ENCODE measurements at places on chromosomes 3 and 15.

DNA sequence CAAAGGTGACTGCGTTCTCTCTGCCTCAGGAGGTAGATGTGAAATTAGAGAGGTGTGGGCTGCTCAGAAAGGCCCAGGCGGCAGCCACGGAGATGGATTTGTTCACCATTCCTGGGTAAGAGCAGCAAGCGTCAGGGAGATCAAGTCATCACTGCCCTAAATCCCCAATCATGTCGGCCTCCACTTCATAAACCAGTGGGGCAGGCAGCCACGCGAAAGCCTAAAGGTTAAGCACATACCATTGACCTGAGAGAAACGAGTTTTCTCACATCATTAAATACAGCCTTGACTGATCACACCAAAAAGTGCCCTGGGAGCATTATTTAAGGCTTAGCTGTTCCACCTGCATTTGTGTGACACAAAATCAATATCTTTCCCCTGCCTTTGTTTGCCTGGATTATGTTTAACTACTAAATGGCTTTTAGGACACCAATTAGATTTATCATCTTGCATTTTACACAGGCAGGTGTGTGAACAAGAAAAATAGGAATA is 50.7 kb upstream of the FOXB1 start:
- no peak for DNase-seq

GRCh38 chr3:107307205-107307604 is 70.0 kb upstream of the CCDC54 start:
- DNase-seq: no peak

DNA sequence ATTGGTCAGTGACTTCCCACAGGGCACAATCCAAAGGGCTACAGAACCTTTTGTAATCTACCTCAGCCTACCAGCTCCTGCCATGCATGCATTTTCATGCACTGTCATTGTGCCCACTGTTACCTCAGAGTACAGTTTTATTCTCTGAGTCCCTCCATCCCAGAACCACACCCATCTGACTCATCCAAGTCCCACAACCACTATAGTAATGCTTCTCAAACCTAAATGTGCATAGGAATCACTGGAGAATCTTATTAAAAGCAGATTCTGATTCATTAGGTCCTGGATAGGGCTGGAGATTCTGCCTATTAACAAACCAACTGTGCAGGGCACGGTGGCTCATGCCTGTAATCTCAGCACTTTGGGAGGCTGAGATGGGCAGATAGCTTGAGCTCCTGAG is 3.7 kb upstream of the B3GALNT1 start:
- DNase-seq: no peak

DNA sequence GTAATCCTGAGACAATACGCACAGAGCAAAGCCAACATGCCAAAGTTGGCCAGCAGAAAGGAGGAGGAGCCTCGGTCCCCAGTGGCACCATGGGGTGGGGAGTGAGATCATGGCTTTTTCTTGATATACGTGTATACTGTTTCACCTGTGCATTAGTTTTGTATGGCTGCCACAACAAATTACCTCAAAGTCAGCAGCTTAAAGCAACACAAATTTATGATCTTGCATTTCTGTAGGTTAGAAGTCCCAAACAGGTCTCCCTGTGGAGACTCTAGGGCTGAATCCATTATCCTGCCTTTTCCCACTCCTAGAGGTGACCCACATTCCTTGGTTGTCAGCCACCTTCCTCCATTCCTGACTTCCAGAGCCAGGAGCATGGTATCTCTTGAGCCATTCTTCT is 176.9 kb upstream of the NSMCE3 start:
- DNase-seq: no peak

DNA sequence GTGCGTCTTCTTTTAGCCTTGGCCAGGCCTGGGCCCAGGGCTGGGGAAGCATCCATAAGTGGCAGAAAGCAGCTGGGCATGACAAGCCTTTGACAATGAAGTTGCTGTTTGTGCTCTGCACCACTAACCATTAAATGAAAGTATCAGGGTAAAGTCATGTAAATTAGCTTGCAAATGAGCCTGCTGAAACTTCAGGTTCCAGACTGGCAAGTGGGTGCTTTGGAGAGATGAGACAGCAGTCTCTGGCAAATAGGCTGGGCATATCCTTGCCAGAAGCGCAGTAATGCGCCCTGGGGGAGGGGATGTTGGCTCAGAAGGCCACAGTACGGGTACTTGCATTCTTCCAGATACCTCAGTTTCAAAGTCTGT is 40.7 kb downstream of the RAB6B start:
- DNase-seq: no peak

DNA sequence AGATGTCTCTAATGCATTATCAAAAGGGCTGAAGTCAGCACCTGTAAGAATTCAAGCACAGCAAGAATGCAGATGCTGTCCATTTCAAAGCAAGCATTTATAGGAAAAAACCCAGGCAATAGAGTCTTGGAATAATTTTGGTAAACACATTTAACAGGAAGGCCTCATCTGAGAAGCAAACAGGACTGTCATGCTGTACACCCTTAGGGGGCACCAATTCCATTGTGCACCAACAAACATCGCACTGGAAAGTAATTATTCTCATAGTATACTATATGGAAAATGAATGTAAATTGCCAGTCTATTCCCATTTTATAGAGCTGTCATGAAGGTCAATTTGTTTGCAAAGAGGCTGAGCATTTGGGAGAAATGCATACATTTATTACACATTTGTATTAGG is 247.3 kb upstream of the SUCLG2 start:
- DNase-seq: no peak

DNA sequence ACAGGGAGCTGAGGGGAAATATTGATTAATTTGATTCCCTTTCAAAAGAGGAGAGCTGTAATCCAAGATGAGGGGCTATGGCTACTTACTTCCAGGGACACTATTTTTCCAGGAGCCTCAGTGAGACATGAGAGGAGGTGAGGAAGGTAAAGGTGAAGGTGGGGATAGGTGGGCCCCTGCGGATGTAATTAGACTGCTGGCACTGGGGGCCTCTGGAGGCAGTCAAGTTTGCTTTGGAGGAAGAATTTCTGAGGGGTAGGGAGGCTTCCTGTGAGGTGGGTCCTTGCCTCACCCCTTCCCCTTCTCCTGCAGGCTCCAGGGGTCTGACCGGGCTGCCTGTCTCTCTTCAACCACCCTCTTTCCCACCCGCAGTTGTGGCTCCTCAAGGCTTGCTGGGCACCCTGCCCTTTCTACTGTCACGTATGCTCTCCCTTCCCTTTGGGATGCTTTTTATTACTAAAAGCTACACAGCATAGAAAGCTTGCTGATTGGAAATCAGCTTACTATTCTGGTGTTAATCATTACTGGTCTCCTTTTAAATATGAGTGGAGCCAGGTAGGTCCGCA is 22.5 kb downstream of the GASK1A start:
- DNase-seq: no peak

GRCh38 chr15:28005004-28005527 is 94.0 kb downstream of the OCA2 start:
- no peak for DNase-seq

DNA sequence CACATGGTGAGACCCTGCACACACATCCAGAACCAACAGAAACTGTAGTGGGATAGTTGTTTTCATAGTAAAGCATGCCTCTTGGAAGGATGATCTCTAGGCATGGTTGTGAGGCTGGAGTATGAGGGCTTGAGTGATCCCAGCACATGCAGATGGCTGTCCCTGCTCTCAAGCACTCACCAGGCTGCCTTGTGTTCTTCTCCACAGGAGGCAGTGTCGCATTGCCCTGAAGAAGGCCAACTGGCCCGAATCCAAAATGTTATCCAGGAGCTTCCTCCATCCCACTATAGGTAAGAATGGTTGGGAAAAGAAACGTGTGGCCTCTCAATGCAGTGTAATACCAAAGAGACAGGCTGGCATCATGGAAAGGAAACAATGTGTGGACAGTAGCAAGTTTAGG is 82.7 kb downstream of the TMEM39A start:
- no peak for DNase-seq

DNA sequence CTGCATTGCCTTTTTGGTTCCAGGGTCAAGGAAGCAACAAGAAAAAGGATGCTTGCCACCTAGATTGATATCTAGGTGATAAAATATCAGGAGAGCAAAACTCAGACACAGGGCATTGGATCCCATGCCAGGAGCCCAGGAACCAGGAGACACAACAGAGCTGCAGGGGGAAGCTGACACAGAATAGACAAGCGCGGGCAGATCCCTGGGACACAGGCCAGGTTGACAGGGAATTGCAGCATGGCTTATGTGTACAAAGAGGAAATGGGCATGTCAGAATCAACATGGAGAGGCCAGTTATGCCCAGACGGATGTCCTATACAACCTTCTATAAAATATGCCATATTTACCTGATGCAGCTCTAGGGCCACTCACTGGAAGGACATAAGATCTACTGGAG is 84.2 kb downstream of the SEMA6D start:
- DNase-seq: no peak

GRCh38 chr3:153767601-153768560 is 353.3 kb upstream of the ARHGEF26 start:
- DNase-seq: no peak

DNA sequence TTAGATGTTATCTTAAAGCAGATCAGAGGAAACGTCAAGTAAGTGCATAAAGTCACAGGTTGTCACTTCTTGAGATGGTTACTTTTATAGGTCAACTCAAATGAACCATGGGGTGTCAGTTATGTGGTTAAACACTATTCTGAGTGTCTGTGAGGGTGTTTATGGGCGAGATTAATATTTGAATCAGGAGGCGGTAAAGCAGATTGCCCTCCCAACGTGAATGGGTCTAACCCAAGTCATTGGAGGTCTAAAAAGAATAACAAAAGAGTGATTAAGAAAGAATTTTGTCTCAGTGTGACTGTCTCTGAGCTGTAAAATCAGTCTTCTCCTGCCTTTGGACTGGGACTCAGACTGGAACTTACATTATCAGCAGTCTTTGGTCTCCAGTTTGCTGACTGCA is 977.5 kb downstream of the NAALADL2 start:
- no peak for DNase-seq

DNA sequence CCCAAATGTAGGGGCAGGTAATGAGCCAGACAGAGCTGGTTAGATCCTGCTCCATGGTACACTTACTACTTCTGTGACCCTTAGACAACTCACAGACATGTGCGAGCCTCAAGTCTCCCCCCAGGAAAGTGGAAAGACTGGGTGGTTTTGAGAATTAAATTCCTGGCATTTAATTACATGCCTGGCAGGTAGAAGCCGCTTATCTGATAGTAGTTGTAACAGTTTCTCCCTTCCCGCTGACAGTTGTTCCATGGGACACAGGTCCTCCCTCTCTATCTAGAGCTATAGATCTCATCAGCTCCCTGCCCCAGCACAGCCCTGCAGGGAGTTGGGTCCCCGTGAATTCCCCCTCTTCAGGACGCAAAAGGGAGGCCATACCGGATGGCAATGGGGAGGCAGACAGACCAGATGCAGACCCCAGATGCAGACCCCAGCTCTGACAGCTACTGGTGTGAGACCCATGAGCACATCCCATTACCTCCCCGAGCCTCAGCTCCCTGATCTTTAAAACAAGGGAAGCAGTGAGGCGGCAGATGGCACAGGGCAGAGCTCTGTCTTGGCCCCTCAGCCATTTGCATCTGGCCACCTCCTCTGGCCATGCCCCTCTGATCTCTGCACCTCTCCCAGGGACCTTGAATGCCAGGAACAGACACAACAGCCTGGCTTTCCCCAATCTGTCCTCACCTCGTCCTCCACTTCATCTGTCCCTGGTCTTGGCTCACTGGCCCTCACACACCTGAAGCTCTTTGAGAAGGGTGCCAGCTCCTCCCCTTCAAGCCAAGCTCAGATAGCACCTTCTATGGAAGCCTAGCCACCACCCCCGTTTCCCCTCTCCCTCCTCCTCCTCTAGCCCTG is 34.1 kb upstream of the NR2C2 start:
- DNase-seq: no peak

DNA sequence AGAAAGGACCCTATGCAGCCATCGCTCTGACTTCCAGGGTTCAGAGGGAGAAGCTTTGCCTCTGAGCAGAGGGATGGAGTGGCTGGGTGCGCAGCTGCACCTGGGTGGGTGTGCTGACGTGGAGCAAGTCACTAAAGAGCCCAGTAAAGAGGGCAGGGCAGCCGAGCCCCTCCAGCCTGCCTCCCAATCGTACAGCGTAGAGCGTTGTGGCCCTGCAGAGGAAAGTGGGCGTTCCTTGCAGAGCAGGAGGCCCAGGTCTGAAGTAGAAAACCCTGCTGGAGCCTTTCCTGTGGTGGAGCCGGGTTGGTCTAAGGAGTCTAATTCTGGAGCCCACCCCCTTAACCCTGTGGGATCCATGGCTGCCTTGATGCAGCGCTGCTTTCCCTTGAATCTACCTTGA is 61.0 kb downstream of the ABTB1 start:
- no peak for DNase-seq

DNA sequence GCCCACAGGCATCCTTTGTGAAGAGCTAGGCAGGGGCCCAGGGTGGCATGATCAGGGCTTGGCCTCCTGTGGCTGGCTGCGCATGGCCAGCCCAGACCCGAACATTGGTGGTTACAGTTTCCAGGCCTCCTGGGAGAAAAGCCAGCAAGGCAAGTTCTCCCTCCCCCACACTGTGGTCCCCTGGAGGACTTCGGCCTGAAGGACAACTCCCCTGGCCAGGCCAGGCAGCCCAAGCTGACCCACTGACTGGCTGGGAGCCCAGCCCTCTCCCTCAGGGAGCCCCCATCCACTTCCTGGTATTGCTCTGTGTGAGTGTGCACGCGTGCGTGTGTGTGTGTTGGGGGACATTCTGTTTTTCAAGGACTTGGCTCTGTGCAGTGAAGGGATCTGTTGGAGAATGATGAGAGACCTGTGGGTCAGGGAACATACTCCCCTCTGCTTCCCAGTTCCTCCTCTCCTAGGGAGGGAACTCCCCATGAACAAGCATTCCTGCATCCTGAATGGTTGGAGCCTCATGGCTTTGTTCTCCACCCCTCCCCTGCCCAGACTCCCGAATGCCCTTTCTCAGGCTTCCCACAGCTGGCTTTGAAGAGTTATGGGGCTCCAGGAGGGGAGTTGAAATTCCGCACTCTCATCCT is 29.5 kb downstream of the CORO2B start:
- no peak for DNase-seq

DNA sequence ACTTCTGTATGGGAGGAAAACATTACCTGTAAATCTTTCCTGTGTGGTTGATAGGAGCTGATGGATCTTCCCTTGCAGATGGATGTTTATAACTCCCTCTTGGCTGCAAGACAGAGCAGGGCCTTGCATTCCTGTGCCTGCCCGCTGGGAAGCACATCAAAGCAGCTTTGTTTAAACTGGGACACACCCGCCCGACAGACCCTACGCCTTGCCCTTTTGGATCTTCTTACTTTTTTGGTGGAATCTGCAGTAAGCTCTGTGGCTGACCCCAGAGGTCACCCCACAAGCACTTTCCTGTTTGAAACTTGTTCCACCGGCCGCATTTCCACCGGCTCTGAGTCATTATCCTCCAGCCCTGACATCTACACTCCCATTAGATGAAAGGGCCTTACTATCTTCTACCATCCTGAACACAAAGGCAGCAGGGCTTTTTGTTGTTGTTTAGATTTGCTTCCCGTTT is 244.1 kb upstream of the STT3B start:
- DNase-seq: no peak

- no peak for DNase-seq
Measured at GRCh38 chr15:58383876-58384275, 47.9 kb upstream of the LIPC start.

DNA sequence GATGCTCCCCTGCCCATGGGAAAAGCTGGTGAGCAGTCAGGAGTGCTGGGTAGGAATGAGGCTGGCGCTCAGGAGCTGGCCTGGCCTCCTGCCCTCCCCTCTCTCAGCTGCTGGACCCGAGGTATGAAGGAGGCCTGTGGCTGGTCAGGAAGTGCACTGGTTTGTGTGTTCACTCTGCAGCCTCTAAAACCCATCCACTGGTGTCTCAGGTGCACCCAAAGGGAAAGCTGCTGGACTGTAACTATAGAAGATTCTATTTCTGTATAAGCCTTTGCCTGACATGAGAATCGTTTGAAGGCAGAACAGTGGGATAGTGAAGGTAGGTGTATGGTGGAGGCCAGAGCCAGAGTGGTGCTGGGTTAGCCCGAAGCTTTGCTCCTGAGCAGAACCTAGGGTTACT is 5.7 kb upstream of the CPNE9 start:
- no peak for DNase-seq
